AG10803 (cell line): ENCODE measurements at places on chromosomes 13 and 19.
A peak's percentile ranks its signal among the peaks of the same experiment; 100 is the strongest.

- DNase-seq = peak; percentile 72
These were observed 666 bp downstream of the SAMD1 start for GRCh38 chr19:14089662-14090508.

GRCh38 chr19:51507192-51507591, 5.6 kb upstream of the SIGLEC12 start:
- DNase-seq = no peak

GRCh38 chr13:76647550-76647949, 238.7 kb downstream of the KCTD12 start:
- DNase-seq = peak; percentile 36

GRCh38 chr19:14409146-14410023, 9.8 kb downstream of the DDX39A start:
- DNase-seq = no peak

DNA sequence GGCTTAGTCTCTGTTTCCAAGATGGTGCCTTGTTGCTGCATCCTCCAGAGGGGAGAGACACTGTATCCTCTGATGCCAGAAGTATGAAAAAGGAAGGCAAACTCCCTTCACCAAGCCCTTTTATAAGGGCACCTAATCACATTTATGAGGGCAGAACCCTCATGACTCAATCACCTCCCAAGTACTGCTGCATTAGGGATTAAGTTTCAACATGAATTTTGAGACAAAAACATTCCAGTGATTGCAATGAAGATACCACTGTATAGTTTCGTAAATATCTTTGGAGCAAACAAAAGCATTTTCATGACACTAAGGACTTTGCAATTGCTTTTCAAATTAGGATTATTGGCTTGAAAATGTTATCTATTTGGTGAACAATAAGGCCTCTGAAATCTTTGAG, 63.8 kb downstream of the RNF17 start:
- no peak for DNase-seq

DNA sequence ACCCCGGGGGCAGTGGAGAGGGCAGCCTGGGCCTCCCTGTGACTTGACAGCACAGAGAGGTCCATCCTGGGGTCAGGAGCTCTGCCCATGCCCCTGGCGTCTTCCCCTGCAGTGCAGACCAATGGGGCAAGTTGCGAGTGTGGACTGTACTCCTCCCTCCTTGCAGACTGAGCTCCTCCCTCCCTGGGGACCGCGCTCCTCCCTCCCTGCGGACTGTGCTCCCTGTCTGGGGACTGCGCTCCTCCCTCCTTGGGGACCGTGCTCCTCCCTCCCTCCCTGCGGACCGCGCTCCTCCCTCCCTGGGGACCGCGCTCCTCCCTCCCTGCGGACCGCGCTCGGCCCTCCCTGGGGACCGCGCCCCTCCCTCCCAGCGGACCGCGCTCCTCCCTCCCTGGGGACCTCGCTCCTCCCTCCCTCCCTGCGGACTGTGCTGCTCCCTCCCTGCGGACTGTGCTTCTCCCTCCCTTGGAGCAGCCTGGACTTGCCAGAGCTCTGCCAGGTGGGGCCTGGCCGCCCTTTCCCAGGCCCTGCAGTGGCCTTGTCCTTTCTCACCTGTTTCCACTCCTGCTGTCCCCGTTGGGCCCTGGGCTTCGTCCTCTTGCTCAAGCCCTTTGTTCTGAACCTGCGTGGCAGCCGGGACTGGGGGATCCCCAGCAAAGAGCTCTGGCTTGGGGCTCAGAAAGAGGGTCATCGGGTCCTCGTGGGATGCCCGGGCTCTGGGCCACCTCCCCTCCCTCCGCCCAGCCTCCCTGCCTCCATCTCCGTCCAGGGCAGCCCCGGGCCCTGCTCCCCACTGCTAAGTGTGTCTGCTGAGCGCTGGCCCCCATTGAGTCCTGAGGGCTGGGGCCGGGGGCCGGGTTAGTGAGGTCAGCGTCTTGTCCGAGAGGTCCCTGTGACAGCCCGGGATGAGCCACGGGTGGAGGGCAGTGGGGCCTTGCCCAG, 6.8 kb downstream of the GAMT start:
- DNase-seq = no peak

- DNase-seq = no peak
These were observed 965 bp downstream of the TTC9B start for GRCh38 chr19:40217027-40217810.

GRCh38 chr13:29500386-29500785, 95.1 kb downstream of the SLC7A1 start:
- DNase-seq = no peak

DNA sequence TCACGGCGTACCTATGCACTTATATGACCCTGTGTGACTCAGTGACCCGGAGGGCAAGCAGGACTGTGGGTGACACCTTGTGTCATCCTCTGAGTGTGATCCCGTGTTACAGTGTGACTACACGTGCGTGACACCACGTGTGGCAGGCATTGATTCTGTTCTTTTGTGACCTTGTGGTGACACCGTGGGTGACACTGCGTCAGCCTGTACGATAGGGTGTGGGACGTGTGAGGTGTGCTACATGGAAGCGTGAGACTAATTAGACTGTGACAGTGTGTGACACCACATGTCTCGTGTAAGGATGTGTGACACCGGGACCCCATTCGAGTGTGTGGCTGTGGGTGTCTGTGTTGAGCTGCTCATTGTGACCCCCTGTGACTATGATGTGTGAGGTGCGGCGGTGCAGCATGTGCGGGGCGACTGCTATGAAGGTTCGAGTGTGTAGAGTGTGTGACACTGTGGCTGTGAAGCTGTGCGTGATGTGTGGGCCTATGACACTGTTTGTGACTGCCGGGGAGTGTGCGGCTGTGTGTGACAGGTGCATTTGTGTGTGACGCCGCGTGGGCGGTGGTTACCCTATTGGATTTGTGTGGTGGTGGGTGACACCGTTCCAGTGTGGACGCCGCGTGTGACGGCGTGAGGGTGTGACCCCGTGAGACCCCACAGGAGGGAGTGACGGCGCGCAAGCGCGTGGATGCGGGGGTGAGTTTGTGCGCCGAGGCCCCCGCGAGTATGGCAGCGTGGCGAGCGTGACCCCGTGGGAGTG, 399 bp upstream of the SPTBN4 start:
- no peak for DNase-seq

- peak; percentile 23 for DNase-seq
These were observed 17.7 kb upstream of the SEMA6B start for GRCh38 chr19:4577020-4577782.

GRCh38 chr13:48155848-48156247, 60.9 kb upstream of the MED4 start:
- DNase-seq = peak; percentile 45

GRCh38 chr13:84655677-84656076, 773.4 kb upstream of the SLITRK1 start:
- peak; percentile 21 for DNase-seq

- DNase-seq = peak; percentile 90
These were observed 12.2 kb downstream of the BRD4 start for GRCh38 chr19:15320116-15320515.

DNA sequence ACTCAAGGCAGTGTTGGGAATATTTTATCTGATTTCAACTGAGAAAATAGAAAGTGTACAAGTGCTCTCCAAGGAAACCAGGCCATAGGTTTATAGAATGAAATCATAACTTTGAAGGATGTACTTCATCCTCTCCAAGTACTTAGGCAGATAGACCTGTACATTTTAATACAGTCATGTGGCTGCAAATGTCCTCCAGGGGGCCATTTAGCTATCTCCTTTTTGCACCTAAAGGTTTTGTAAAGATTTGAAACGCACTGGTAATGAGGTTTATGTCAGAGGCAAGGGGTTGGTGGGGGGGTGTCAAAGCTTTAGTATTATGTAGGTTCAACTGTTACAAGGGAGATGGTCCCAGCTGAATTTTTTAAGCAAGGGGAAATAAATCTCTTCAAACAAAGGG, 364.4 kb downstream of the DCT start:
- DNase-seq = no peak
